ENCODE measurements at places on chromosomes 1 and 21.

DNA sequence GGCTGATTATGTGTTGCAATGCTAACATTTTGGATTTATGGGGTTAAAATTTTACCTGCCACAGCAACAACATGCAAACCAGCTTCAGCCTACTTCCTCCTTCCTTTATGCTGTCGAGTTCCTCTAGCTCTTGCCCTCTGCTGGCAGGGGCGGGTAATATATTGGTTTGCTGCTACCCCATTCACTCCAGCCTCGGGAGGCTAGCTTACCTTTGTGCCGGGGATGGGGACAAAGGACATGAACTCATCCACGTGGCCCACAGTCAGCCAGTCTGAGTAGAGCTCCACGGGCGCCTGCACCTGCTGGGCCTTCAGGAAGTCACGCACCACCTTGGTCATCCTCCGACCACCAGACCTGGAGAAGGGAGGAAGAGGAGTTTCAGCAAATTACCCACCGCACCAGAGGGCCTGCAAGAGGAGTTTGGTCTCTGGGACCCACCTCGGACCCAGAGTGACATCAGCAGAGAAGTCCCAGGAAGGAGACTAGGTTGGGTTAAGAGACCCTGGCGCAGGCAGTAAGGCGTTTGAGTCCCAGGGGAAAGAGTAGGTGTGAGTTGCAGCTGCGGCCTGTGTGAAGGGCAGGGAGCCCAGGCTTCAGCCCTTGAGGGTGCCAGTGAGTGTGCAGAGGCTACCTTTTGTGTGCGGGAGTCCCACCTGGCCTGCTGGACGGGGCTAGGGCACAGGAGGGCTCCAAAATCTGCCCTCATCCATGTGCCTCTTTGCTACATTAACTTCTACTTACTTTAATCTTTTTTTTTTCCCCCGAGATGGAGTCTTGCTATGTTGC, 21.8 kb upstream of the SDHB start:
- no peak for DNase-seq

DNA sequence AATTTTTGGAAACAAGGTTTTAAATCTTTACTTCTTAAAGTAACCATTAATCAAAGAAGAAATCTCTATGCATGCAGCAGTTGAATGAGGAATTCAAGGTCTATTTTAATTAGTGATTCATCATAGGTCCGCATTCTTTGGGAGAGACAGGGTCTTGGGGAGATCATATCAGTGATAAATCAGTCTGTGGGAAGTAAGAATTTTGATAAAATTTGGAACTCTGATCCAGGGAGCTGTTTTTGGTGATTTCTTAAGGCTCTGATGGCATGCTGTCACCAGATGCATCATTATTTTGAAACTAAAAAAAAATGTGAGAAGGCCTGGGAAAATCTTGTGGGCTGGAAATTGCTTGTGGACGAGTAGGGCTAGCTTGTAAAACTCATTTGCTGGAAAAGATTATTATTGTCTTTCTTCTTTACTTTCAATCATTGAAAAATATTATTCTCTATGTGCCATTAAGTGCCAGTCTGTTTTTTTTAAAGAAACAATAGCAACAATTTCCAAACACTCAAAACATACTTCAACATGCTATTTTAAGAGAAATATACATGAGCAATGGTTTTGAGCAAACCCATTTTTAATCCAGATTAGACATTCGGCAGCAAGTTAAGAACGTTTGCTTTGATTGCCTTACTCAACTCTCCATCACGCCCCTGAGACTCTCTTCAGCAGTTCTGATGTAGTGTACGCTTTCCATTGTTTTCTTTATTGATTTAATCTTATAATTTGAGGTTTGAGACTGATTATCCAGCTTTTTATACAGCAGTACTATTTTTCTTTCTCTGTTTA, 62.6 kb downstream of the ZBTB18 start:
- no peak for DNase-seq

DNA sequence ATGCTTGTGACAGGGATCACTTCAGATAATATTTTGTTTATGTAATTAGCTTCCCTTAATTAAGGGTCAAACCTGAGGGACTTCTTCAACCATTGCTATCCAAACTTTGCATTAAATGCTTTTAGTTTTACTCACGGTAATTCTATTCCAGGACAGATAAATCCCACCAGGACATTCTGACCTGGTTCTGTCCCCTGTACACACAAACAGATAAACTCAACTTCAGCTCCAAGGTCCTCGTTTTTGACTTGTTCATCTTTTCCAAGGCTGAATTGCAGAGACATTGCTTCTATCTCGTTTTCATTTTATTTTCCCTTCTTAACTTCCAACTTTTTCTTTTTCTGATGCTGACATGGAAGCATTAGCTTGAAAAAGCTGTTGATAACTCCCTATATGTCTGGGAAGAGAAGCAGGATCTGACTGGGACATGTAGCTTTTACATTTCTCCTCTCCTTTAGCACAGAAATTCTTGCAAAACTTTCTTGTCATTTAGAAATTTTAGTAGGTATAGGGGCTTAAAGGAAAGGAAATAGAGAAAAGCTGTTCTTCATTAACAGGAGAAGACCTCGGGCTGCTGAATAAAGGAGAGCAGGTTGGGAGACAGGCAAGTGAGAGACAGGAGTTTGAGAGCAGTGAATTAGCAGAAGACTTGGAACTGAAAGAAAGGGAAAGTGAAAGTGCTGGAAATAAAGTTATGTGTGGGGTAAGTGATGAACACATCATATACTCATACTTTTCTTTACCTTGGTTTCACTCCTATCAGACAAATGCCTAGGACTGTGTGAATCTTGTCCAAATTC, 231.7 kb upstream of the B3GALT2 start:
- no peak for DNase-seq

- no peak for DNase-seq
Measured at GRCh38 chr1:20322825-20323612, 32.3 kb downstream of the VWA5B1 start.

- DNase-seq = no peak
Measured at GRCh38 chr1:221371705-221372104, 370.2 kb downstream of the DUSP10 start.

DNA sequence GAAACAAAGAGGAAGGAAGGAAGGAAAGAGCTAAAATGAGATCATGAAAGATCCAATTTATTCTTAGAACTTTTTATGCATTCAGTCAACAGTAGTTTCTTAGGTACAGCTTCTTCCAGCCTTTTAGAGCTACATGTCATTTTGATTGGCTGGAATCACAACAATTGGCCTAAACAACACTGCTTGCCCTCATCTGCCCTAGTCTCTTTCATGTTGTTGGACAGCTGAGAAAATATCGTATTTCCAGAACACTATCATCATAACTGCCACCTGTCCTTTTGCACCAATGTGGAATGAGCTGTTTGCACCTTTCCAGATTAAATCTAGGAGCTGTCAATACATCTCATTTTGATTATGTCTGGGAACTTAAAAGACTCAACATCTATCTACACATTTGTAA, 161.7 kb downstream of the TGFBR3 start:
- DNase-seq = no peak

GRCh38 chr1:154741741-154742495, 128.2 kb downstream of the KCNN3 start:
- no peak for DNase-seq

- no peak for DNase-seq
Measured at GRCh38 chr1:219533280-219533679, 79.6 kb downstream of the ZC3H11B start.

- no peak for DNase-seq
Measured at GRCh38 chr21:46482846-46483231, 24.1 kb downstream of the DIP2A start.

- DNase-seq = no peak
Measured at GRCh38 chr21:34887725-34888568, 161.2 kb downstream of the RUNX1 start.

DNA sequence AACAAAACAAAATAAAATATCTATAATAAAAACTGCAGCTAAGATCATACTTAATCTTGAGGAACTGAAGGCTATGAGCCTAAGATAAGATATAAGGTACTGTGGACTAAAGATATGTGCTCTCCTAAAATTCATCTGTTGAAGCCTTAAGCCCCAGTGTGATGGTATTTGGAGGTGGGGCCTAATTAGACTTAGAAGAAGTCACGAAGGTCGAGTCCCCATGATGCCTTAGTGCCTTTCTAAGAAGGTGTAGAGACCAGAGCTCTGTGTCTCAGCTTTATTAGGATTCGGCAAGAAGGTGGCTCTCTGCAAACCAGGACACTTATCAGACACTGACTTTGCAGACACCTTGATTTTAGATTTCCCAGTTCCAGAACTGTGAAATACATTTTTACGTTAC, 622.0 kb upstream of the BRINP3 start:
- DNase-seq = no peak

Measured in NCI-H1436 (cell line).